ENCODE measurements at places on chromosomes 6 and 20.
A peak's percentile ranks its signal among the peaks of the same experiment; 100 is the strongest.

DNA sequence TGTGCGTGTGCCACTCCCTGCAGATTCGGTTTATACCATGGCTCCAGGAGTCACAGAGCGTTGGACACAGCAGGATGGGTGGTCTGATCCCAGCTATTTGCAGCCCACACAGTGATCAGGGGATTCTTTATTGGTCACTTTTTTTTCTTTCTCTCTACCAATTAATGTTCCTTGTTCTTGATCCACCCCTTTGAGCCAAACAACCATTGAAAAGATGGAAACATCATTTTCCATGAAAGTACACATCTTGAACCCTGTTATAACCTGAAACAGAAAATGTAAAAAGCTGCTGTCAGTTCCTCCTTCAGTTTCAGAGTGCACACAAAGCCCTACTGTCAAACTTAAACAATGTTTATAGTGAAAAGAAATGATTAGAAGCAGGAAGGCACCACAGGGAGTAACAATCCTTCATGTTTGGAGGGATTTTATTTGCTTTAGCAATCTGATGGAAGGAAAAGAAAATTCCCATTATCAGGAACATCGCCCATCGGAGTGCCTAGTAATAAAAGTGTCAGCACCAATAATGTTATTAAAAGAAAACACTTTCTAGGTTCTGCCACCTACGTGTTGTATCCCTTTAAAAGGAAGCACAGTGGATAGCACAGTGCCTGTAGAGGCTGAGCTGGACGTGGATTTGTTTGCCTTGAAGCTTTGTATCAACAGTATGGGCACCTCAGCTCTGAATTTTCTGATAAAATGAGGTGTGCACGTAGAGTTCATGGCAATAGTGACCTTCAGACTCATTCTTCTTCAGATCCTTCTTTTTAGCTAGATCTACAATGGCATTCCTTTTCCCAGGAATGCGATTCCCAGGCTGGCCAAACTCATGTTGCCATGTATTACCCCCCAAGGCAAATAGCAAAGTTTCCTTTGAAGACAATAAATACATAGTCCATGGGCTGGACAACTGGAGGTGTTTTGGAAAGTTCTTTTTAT, 16.1 kb upstream of the THBD start:
- no peak for DNase-seq

GRCh38 chr6:12392490-12392889, 102.3 kb downstream of the EDN1 start:
- no peak for DNase-seq

GRCh38 chr6:22821664-22822320, 252.4 kb downstream of the HDGFL1 start:
- no peak for DNase-seq

- DNase-seq, result peak; percentile 44
These were observed 22.4 kb downstream of the OR2B2 start for GRCh38 chr6:27889628-27890444.

- DNase-seq, result peak; percentile 46
These were observed 291.2 kb upstream of the STXBP5 start for GRCh38 chr6:146912730-146913685.

DNA sequence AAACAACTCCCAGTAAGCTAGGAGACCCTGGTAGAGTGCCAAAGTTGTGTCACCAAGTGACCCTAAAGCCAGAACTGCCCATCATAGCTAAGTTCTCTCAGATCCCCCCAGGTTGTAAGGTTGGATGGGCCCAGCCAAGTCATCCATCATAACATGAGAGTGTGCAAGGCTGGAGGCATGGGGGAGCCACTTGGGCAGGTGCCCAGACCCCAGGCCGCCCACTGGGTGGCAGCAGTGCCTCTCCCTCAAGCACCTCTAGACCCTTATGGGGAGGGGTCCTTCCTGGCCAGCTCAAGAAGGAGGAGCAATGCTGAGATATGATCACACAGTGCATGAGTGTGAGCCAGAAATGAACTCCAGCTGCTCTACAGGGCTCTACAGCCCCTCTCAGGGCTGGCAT, 154.5 kb downstream of the MYLK4 start:
- peak; percentile 20 for DNase-seq

DNA sequence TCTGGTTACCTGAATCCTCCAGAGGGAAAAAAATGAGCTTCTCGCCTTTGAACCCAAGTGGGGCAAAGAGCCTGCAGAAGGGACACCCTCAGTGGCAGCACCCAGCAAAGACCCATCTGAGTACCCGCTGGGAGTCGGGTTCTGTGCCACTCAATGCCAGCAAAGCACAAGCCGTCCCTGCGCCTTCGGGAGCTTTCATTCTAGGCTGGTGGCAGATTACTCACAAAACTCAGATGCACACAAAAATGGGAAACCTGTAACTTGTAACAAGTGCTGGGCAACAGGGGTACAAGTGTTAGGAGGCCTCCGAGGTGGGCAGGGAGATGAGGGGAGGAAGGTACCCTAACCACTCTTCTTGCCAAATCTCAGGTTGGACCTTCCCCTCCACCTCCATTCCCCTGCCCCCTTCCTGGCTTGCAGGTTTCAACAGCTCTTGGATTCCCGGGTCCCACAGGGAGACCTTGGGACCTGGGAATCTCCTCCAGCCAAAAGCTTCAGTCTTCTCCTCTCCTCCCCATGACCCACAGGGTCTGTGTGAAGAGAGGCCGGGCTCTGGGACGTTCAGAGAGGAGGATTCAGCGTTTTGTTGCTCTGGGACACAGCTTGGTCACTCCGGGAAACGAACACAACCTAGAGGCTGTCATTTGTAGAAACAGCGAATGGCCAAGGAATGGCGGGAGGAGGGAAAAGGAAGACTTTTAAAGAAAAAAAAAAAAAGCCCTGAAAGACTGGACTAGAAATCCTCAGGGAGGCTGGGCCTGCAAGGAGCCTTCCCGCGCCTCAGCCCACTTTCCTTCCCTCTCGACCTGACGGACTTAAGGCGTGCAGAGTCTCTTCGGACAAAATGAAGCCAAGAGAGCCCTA, 1.2 kb upstream of the PARD6B start:
- DNase-seq, result peak; percentile 66

DNA sequence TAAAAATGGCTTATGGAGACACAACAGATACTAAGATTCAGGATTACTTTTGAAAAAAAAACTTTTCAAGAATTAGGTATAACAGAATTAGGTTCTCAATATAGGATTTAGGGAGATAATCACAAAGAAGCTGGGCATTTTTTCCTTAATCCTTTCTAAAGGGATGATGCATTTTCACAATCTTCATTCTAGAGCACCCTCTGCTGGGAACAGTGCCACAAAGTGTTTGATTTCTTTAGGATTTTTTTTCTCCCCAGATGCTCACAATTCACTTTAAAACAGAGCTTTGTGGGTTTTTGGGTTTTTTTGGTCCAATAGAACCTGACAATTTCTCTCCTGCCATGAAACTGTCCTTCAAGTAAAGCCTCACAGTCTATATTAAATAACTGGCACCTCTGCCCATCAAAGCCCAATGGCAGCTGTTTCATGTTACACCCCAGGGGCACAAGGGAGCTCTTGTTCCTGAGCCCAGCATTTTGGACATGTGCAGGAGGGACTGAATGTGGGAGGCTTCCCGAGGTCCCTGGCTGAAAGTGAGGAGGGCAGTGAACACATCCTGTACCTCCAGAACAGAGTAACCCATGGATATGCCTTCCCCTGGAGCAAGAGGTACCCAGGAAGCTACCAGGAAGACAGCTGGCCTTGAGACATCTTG, 39.7 kb downstream of the PREP start:
- peak; percentile 28 for DNase-seq

GRCh38 chr20:23727016-23727415, 23.7 kb downstream of the CST1 start:
- no peak for DNase-seq

GRCh38 chr6:75368151-75368779, 83.7 kb upstream of the TMEM30A start:
- DNase-seq, result peak; percentile 10

GRCh38 chr20:52843425-52843824, 128.7 kb upstream of the TSHZ2 start:
- DNase-seq, result no peak

DNA sequence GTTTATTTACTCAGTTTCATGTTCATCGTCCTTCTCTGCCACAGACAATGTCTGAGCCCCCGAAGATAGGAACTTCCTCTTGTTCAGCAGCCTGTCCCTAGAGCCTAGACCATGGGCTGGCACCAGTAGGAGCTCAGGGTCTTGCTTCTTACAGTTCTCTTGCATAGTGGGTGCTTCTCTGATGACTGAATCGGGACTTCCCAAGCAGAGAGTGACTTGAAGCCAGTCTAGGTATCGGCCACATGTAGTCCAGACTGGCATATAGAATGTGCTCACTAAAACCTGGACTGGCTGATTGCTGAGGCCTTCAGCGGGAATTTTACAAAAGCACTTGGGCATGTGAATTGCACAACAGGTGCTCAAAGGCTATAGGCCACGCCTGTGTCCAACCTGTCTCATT, 52.0 kb downstream of the PRDM1 start:
- no peak for DNase-seq

DNA sequence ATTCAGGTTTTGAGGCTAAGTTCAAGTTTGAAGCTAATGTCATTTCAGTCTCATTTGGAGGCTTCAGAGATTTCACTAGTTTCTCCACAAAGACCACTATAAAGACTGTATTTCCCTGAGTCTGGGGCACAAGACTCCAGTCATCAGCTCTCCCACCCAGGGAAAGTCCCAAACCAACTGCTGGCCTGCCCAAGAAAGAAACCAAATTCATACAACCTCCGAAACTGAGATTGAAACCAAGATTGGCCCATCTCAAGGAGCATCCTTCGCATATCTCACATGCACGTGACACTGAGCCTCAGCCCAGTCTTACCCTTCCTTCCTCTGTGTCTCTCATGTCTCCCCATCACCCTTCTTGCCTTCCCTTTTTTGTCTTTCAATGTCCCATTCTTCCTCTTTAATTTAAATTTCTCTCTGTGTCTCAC, 3.5 kb upstream of the LTA start:
- no peak for DNase-seq

GRCh38 chr20:51610761-51611624, 68.5 kb upstream of the NFATC2 start:
- DNase-seq, result no peak

GRCh38 chr6:52013035-52013434, 74.4 kb downstream of the PKHD1 start:
- no peak for DNase-seq

- no peak for DNase-seq
These were observed 37.5 kb upstream of the REV3L start for GRCh38 chr6:111520524-111520923.

GRCh38 chr6:156396068-156396771, 381.0 kb upstream of the ARID1B start:
- DNase-seq, result no peak

GRCh38 chr6:135568379-135568778, 70.8 kb upstream of the AHI1 start:
- no peak for DNase-seq

GRCh38 chr6:30450909-30451841, 38.1 kb upstream of the HLA-E start:
- DNase-seq, result no peak

GRCh38 chr6:105235155-105235554, 55.3 kb upstream of the POPDC3 start:
- DNase-seq, result no peak

GRCh38 chr20:17642404-17643269, 39.4 kb downstream of the RRBP1 start:
- DNase-seq, result no peak

DNA sequence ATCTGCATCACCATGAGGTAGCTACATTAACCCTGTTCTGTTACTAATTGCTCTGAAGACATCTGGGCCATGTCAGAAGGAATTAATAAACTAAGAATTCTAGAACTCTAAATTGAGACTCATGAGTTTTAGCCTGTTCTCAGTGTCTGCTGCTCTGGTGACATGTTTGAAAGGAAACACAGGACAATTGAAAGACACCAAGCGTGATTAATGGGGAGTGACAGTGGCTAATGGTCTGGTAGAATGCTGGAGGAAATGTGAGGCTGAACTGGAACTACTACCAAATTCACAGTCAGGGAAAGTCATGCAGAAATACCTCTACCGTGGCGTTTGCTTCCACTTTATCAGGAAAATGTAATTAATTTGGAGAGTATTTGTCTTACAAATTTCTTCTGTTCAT, 140.0 kb downstream of the TBC1D7 start:
- DNase-seq, result no peak

- peak; percentile 85 for DNase-seq
These were observed 17.0 kb downstream of the GPX5 start for GRCh38 chr6:28542440-28543296.

DNA sequence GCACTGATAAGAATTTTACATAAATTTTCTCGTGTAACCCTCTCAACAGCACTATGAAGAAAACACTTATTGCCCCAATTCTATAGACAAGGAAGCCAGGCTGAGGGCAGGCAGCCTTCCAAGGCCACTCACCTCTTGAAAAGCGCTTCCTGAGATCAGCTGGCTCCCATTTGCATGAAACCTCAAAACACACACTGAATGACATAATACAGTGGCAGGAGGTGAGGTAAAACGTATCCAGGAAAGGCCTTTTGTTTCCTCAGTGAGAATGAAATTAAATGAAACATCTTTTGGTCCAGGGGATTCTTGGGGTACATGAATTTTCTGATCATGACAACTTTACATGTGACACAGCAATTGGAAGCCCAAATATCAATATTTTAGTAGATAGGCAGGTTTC, 112.5 kb downstream of the WDR27 start:
- no peak for DNase-seq

DNA sequence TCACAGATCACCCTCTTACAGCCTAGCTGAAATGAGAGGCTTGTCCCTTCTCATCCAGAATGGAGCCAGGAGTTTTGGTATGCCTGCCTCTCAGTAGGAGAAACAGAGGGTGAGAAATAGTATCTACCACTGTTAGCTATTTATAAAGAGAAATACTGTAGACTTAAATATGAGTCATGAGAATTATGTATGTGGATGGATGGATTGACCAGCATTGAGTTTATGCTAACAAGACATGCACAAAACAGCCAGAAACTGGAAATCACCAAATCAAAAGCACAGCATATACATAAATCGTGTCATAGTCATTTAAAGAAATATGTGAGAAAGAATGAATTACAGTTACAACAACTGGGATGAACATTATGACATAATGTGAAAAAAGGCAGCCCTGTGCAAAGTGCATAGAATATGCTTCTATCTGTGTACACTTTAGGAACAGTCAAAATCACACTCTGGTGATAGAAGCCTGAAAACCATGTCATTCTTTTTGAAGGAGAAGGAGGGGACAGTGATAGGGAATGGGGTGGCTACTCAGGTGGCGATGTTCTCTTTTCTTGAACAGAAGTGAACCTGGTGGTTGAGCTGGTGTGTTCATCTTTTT, 79.8 kb upstream of the KIF25 start:
- DNase-seq, result no peak

DNA sequence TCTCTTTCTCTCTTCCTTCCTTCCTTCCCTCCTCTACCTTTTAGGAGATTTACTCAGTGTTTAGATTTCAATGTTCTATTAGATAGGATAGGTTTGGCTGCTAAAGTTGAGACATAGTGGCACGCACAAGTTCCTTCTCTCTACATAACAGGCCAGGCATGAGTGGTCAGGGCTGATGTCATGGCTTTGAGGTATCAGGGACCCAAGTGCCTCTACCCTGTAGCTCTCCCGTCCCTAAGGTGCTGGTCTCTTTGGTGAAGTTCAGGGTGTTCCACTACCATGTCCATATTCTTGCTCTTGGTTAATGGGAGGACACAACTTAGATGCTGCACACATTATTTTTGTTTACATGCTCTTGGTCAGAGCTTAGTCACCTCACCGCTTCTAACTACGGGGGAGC, 245.3 kb downstream of the QKI start:
- DNase-seq, result no peak
